NCI-H460 (cell line): ENCODE measurements at places on chromosomes 7 and 10.

GRCh38 chr10:117398029-117398428 is 22.8 kb upstream of the PDZD8 start:
- no peak for DNase-seq

GRCh38 chr10:30006410-30006809 is 53.0 kb downstream of the JCAD start:
- no peak for DNase-seq

DNA sequence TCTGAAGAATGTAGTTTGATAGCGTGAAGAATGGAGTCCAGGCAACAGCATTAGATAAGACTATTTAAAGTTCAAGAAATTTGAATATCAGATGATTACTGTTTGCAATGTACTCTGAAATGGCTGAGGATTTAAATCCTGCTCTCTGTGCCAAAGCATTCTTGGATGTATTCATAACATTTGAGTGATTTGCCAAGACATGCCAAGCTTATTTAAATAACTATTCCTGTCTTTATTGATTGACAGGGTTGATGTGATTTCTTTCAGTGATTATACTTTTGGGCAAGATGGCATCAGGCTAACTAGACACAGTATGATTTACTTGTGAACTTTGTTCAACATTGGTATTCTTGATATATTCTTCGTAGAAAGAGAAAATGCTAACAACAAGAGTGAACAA is 168.7 kb downstream of the GNAI1 start:
- DNase-seq: no peak

- no peak for DNase-seq
Observed at GRCh38 chr7:16460789-16461493, 4.6 kb downstream of the SOSTDC1 start.

DNA sequence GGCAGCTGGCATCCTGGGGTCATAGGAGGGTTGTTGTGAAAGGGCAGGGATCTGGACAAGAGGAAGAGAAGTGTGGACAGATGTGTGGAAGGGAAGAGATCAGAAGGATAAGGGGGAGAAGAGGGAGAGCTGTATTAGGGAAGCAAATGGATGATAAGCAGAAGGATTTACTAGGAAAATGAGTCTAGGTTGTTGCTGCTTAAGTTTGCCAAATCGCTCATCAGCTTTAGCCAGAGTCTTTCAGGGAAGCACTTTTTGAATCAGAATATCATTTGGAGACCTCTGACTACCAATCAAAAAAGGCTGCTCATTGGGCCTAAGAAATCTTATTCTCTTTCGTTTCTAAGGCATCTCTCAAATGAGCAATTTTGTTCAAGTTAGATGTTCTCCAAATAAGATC is 2.6 kb upstream of the CSGALNACT2 start:
- DNase-seq: no peak

- DNase-seq: no peak
Observed at GRCh38 chr10:51314481-51314880, 240.2 kb downstream of the PRKG1 start.

DNA sequence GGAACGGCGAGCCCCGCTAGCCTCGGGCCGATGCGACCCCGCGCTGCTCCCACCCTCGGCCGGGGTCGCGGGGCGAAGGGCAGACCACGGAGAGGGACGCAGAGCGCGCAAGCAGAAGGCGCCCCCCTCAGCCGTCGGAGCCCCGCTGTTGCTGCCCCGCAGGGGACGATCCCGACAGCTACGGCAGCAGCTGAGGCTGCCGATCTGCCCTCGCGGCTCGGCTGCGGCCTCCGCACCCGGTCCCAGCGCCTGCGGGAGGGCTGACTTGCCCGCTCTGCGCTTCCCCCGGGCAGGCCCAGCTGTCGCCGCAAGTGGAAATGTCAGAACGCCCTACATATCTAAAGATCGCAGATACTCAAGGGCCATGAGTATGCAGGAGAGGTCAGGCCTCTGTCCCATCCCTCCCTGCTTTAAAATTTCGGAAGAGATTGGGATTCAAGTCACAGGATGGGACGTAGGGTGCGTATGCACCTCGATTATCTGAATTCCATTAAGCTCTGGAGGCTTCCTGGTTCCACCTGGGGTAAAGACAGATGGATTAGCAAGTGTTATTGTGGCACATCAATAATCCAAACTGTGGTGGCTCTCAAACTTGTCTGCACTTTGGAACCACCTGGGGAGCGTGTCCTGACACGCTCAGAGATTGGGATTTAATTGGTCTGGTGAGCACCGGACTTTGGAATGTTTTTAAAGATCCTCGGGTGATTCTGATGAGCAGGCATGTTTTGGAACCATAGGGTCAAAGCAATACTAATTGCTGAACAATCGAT is at the start of gene CRPPA:
Gene CRPPA (minus strand): TSS at position 206 of the 770 bp plus-strand sequence. CDS start 216 bp downstream, outside the sequence.
- peak; percentile 15 for DNase-seq

GRCh38 chr7:20030915-20031362 is 186.2 kb downstream of the MACC1 start:
- peak; percentile 2 for DNase-seq

DNA sequence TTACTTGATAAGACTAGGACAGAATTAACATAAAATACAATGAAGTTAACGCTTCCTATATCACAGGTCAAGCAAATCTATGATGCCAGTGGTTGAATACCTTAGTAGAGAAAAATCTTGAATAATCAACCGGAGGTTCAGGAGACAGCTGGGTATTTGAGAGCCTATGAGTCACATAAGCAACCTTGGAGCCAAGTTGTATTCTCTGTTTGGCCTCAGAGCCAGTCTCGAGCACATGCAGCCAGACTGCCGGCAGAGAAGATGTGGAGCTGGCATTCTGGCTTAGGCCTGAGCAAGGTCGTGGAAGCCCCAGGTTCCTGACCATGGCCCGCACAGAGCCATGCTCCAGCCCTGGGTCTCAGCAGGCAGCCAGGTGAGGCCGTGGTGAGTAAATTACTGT is 90.3 kb downstream of the FAM204A start:
- DNase-seq: no peak

- no peak for DNase-seq
Observed at GRCh38 chr7:95321720-95322119, 2.6 kb downstream of the PON1 start.

GRCh38 chr7:27183682-27184336 is 1.2 kb downstream of the HOXA11 start:
- no peak for DNase-seq

GRCh38 chr10:389261-389790 is 254.1 kb downstream of the ZMYND11 start:
- DNase-seq: no peak

DNA sequence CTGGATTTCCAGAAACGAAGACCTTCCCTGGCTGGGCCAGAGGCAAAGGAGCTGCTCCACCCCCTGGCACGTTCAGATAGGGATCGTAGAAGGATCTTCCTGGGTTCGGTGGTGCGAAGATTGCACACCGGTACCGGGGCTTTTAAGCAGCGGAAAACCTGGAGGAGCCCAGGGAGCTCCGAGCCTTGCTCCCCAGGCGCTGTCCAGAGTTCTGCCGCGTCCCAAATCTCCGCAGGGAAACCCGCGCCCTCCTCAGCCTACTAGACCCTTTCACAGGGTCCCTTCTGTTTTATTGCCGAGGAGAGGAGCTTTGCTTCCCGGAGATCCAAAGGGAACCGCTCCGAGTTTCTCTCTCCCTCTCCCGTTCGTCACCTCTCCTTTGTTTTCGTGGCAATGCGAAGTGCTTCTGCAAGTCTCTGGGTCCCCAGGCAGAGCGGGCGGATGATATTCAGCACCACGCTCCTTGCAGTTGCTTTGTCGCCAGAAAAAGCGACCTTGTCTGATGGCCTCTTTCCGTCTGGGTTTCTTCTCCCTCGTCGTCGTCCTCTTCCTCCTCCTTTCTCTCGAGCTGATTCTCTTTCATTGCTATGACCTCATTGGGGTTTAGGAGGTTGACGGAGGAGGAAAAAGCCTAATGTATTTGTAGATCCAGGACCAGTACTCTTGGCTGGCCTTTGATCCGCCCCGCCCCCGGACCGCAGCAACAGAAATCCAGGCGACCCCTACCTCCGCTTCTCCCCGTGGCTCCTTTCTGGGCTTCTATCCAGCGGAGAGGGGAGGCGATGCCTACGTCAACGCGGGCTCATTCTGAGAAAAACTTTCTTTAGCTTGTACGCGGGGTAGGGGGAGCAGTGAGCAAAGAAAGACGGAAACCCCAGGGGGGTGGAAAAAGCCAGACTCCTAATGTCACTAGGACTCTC is at the start of gene TMEM196:
Gene TMEM196 (minus strand): TSS at position 777 of the 920 bp plus-strand sequence. CDS start 921 bp downstream, outside the sequence.
- peak; percentile 28 for DNase-seq
